NCI-H2081 (cell line): ENCODE measurements at places on chromosomes 7 and 10.

DNA sequence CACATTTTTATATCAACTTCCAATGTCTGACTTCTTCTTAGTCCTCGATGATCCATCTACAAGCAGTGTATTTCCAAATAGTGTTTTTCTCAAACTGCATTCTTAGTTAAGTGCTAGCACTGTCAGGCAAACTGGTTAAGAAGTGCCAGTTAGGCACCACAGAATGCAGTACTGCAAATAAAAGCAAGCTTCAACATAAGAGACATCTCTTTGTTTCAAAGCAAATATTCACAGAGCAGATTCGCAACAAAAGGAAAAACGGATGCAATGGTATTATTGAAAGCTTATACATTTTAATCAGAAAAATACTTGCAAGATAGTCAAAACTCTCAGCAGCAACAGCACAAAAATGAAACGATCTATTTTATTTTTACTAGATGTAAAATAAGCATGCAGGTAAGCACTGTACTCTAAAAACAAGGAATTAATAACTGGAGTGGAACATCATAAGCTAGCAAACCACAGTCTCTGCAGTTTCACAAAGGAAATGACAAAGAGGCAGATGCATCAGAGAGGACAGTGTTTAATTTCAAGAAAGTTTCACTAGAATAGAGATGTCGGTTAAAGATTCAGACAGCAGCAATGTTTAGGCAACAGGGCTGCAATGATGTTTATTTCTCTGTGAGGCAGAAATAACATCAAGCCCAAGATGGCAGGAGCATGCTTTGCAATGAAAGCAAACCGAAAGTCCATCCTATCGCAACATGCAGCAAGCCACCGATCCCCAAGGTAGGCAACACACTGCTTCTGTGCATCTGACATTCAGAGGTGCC lies 82.0 kb downstream of the FGFR2 start:
- no peak for DNase-seq

DNA sequence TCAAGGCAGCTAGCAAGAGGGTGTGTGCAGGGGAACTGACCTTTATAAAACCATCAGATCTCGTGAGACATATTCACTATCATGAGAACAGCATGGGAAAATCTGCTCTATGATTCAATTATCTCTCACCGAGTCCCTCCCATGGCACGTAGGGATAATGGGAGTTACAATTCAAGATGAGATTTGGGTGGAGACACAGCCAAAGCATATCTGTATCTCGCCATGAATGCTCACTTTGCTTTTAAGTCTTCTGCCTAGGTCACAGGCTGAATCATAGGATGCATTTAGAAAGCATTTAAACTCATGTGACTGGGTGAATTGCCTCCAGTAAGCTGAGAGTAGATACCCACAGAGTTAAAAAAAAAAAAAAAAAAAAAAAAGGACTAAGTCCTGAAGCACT lies 220.0 kb downstream of the AGMO start:
- no peak for DNase-seq

DNA sequence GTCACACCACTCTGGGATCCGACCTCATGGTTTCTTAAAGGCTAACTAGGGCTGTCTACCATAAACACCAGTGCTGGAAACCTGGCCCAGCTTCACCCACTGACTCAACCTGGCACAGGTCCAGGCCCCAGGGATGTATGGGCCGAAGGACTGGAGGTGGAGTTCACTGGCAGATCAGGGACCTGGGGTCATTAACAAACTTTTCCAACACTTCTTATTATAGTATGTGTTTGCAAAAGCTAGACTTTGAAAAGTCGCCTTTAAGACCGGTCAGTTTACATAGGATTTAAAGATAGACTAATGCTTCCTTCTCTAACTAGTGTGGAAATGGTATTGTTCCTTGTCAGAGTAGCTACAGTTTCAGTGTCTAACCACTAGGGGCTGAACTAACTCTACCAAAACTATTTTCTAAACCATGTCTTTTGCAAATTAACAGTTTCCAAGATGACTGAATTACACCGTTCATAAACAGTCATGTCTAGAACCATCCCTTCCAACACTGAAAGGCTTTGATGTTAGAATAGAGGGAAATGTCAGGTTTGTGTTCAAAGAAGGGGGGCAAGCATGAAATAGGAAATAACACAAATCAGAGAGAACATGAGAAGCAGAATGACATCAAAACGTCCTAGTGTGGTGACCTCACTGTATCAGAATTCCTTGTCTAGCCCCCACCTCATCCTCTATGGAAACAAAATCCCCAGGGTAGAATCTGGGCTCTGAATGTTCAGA lies 29.7 kb downstream of the STN1 start:
- peak; percentile 23 for DNase-seq

- no peak for DNase-seq
Measured at GRCh38 chr7:139393621-139394211, 34.0 kb downstream of the LUC7L2 start.

- DNase-seq = no peak
Measured at GRCh38 chr10:104328646-104328895, 9.7 kb downstream of the ITPRIP start.

GRCh38 chr10:118047880-118048279 lies 1.1 kb upstream of the RAB11FIP2 start:
- DNase-seq = no peak

DNA sequence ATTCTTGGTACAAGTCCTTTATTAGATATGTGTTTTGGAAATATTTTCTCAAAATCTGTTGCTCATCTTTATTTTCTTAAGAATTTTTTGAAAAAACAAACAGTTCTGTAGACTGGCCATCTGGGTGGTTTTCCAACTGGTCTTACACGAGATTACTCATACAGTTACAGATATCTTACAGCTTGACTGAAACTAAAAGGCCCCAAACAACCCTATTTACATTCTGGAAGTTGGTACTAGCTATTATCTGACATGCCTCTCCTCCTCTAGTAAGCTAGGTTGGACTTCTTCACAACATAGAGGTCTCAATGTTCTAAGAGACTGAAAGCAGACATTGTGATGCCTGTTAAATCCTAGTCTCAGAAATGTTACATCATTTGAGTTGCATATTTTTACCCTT lies 52.0 kb downstream of the ZNF22 start:
- DNase-seq = no peak

GRCh38 chr10:113503930-113504329 lies 48.9 kb upstream of the HABP2 start:
- DNase-seq = no peak

GRCh38 chr7:124412531-124412930 lies 353.1 kb downstream of the GPR37 start:
- DNase-seq = no peak

- DNase-seq = no peak
Measured at GRCh38 chr7:29109899-29110298, 36.4 kb downstream of the CPVL start.

DNA sequence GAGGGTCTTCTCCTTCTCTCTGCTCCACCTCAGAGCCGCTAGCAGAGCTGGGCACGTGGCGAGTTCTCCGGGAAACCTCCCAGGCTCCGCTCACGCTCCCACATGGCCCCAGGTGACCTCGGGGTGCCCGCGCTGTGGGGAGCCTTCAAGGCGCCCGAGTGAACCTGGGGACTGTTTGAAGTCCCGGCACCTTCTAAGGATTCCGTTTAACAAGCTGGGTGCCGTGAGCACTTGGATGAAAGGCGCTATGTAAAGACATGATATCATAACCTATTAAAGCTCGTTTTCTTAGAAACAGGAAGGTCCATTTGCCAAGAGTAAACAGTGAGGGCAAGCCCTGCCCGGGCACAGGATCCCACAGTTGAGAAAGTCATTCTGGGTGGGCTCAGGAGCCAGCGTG lies 15.8 kb upstream of the MYL10 start:
- no peak for DNase-seq

- no peak for DNase-seq
Measured at GRCh38 chr10:58653139-58653538, 140.5 kb downstream of the BICC1 start.

DNA sequence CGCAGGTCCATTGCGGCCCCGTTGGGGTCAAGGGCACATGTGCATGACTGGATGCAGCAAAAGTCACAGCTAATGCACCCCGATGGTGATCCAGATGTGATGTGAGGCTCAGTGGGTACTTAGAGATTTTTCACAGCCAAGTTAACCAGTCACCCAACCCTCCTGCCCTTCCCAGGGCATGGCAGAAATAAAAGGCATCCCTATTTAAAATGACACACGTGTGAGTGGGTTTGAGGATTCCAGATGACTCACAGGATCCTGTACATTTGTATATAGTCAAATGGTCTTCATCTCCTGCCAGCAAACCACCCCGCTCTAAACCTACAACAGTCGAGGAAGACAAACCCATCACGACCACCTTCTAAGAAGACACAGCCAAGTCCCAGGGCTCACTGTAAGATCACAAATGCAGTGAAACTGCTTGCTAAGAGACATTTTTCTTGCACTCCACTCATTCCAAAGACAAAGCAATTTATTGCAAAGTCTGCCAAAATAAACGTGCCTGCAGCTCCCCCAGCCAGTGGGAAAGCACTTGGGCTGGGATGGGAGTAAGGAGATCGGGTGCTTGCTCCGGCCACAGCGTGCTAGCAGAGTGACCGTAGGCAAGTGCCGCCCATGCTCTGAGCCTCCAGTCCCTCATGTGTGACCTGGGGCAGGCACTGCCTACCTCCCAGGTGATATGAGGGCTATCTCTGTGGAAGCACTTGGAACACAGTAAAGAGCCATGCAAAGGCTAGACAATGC lies 86.6 kb upstream of the MACROH2A2 start:
- DNase-seq = no peak

DNA sequence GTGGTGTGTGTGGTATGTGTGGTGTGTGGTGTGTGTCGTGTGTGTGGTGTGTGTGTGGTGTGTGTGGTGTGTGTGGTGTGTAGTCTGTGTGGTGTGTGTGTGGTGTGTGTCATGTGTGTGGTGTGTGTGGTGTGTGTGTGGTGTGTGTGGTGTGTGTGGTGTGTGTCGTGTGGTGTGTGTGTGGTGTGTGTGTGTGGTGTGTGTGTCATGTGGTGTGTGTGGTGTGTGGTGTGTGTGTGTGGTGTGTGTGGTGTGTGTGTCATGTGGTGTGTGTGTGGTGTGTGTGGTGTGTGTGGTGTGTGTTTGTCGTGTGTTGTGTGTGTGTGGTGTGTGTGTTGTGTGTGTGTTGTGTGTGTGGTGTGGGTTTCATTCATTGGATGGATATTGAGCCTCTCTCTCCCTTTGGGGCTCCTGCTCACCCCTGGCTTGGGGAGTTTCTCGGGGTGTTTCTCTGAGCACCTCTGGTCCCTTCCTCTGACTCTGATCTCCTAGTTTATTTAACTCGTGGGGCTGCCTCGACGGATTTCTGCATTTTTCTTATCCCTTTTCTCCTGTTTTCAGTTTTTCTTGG lies 145.8 kb downstream of the DNAJB6 start:
- no peak for DNase-seq

DNA sequence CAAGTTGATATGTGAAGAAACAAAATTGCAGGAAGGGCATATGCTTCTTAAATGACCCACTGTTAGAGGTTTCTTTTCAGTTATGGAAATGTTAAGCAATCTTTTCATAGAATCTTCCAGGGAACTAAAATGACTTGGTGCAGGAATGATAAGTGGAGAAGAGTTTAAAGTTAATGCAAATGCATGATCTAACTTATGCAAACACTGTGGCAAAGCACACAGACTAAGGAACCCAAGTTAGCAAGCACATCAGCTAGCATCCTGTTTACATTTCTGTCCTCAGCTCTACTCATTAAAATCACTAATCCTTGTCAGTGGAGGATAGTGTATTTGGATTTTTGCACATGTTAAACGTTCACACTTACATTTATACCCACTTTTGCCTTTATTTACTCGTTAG lies 9.3 kb downstream of the CLCN1 start:
- DNase-seq = no peak

- DNase-seq = no peak
Measured at GRCh38 chr10:27481486-27481885, 22.6 kb upstream of the RAB18 start.

GRCh38 chr10:33410860-33411234 lies 76.4 kb upstream of the NRP1 start:
- DNase-seq = no peak

DNA sequence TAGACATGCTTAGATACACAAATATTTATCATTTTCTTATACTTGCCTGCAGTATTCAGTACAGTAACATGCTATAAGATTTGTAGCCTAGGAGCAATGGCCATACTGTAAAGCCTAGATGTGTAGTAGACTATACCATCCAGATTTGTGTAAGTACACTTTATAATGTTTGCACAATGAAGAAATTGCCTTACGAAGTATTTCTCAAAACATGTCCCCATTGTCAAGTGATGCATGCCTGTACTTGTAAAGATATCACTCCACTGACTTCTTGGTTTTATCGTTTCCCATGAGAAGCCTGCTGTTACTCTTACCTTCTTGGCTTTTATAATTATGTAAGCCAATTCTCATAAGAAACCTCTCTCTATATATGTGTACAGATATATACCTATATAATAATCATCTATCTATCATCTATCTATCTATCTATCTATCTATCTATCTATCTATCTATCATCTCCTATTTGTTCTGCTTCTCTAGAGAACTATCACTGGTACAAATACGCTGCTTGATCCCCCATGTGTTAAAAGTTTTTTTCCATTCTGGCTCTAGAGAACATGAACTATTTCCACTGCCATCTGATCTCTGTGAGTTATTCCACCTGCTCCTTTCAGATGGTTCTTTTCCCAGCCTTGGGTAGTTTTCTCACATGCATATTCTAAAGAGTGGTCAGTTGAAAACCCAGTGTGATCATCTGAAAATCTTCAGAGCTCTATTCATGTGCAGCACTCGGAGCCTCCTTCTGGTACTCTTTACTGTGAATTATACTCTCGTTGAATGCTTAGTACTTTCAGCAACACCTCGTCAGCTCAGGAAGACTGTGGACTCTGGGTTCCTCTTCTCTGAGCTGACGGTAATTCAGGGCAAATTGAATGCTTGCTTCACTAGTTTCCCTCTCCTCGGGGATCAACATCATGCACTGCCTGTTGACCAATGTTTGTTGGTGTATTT lies 14.5 kb upstream of the VCL start:
- DNase-seq = no peak

DNA sequence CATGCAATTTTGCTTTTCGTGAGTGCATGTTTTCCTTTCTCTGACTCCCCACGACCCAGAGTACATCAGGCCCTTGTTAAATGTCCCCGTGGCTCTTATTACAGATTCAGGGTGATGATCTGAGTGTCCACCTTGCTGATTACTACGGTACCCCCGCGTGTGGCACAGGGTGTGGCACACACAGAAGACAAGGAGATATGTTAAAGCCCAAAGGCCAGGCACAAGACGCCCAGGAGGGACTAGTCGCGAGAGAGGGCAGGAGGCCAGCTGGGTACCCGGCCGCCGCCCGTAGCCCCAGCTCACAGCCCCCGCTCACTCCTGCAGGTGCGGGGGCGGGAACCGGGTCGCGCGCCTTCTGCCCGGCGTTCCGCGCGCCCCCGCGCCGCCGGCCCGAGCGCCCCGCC lies 281 bp upstream of the EXOC6 start:
- no peak for DNase-seq

DNA sequence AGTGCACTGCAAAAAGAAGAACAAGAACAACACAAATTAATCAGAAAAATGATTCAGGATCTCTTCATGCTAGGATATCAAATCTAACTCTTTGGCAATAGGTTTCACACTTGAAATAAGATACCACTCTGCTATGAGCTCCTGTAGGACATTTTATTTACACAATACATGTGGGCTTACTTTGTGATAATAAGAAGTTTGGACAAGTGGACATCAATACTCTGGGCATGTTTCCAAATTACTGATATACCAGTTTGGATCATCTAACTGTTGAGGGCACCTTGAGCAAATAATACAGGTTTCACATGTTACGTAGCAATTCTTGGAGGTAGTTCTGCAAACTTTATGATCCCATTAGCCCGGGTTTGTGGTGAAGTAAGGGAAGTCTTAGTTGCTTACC lies 59.8 kb downstream of the CPVL start:
- no peak for DNase-seq
